ENCODE measurements at places on chromosomes 3 and 15.

GRCh38 chr3:99474776-99475175 lies 163.6 kb upstream of the COL8A1 start:
- no peak for DNase-seq

- DNase-seq, result peak; percentile 86
Measured at GRCh38 chr15:99076555-99077308, 28.1 kb upstream of the SYNM start.

DNA sequence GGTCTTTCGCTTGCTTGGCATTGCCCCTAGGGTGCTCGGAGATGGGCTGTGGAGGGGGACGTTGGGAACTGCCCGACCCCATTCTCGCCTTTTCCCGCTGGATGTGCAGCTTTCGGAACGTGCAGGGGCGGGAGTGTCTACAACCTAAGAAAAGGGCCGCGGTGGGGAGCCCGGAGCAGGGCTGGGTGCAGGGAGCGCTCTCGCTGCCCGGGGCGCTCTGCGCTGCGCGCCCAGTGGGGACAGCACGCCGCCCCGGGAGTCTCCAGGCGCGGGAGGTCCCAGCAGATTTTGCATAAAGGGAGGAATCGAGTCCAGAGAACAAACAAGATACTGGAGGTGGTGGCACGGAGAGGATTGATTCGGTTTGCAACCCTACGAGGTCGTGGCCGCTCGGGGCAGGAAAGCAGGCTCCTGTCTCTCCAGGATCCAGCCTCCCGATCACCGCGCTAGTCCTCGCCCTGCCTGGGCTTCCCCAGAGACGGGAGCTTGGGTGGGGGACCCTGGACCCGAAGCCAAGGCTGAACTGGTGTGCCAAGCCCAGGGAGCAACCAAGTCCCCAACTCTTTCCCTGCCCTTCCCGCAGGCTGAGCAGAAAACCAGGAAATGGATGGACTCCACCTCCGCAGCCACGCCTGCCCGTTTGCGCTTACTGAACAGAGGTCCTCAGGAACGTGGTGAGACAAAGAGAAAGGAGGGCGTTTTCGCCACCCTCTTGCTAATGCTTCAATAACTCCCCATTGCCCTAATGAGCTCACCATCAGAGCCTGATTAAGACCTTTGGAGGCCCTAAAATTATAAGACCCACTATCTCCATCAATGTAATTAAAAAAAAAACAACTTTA lies 59.7 kb downstream of the NOX5 start:
- peak; percentile 61 for DNase-seq

GRCh38 chr15:42723068-42723467 lies 13.9 kb downstream of the CDAN1 start:
- DNase-seq, result no peak

DNA sequence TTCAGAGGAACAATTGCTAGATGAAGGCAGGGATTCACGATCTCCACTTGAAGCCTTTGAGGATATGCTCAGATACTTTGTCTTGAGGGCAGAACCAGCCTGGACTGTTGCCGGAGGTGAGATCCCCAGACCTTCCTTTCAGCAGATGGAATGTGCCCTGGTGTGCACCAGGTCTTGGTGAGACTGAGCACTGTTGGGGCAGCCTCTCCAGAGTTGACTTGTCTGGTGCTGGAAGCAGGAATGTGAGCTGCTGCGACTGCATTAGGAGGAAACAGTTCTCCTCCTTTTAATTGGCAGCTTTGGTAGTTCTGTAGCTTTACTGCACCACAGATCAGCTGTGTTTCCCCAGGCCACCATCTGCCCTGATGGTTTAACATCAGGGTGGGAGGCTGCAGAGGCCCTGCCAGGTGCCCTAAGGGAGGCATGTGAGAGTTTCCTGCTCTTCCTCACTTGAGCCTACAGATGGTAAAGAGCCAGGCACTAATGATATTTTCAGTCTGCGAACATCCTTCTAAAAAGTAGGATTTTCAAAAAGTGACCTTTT lies 58.5 kb downstream of the CTDSPL start:
- DNase-seq, result no peak

- DNase-seq, result no peak
Measured at GRCh38 chr3:184196536-184196935, 10.5 kb downstream of the ABCF3 start.

- DNase-seq, result no peak
Measured at GRCh38 chr3:15266510-15267376, 60.7 kb downstream of the CAPN7 start.

GRCh38 chr15:64651601-64652191 lies 123.7 kb downstream of the RBPMS2 start:
- DNase-seq, result peak; percentile 17

Measured in H4 (cell line).